Activated T-cell treated with anti-CD3 and anti-CD28 coated beads, Interleukin-2, amount 50 U/mL, for 4 hours (primary cell): ENCODE measurements at places on chromosomes 7 and 10. TPM values are rescaled to one million over a fixed set of nuclear protein-coding genes. Genes with fewer than 3 reads are reported as not detected.

GRCh38 chr7:51160990-51161615 is 155.5 kb downstream of the COBL start:
- DNase-seq = peak; percentile 36

DNA sequence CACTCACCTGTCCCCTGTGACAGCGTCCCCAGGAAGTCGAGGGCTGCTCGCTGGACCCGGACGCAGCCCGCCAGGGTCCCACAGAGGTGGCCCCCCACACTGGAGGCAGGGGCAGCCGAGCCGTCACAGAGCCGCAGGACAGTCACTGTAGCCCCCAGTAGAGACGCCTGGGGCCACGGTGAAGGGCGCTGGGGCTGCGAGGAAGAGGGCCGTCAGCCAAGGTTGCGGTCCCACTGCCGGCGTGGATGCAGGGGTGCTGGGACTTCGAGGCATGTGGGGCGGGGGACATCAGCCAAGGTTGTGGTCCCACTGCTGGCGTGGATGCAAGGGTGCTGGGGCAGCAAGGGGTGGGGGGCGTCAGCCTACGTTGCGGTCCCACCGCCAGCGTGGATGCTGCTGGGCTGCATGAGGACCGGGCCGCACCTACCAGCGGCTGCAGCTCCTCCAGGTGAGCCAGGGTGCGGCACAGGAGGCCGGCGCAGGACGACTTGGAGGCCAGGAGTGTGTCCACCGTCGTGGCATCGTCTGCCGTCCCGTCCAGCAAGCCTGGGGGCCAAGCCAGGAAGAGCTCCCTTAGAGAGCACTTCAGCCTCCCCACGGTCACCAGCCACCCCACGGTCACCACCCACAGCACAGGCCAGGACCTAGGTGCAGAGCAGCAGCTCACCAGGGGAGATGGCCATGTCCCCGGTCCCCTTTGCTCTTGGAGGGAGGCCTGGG is 13.9 kb downstream of the BRAT1 start:
- no peak for DNase-seq

- no peak for DNase-seq
Measured at GRCh38 chr7:63112764-63113712, 885.6 kb upstream of the ZNF722 start.

- DNase-seq = no peak
Measured at GRCh38 chr7:46352004-46352954, 431.2 kb upstream of the IGFBP3 start.

- no peak for DNase-seq
Measured at GRCh38 chr10:100847440-100847839, 65.3 kb upstream of the SLF2 start.

- DNase-seq = no peak
Measured at GRCh38 chr7:158885624-158886023, 29.3 kb downstream of the DYNC2I1 start.

DNA sequence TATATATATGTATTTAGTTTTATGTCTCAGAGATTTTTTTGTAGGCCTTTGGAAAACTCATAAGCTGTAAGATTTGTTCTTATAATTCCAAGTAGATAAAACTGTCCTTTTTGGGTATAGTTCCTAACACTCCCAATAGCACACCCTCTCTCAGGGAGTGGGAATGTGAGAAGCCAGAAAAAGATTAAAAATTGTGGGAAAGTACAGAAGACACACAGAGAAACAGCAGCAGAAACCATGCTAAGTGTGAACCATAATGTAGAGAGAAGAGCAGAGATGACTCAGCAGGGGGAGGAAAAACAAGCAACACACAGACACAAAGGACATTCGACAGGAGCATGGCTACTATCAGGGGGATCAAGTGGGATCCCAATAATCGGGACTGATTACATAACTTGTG is 401.6 kb downstream of the MAGI2 start:
- no peak for DNase-seq

- no peak for DNase-seq
Measured at GRCh38 chr10:77829356-77829755, 97.2 kb downstream of the DLG5 start.

- no peak for DNase-seq
Measured at GRCh38 chr7:130998993-130999602, 265.1 kb upstream of the KLF14 start.

SERPINE1 gene
- 0.46 TPM for total RNA-seq

HOXA1 gene
- 0.33 TPM for total RNA-seq

STN1 gene
- total RNA-seq = 10.3 TPM
